ENCODE measurements at places on chromosomes 6 and 20.
A peak's percentile ranks its signal among the peaks of the same experiment; 100 is the strongest.

- no peak for DNase-seq
Observed at GRCh38 chr20:49400904-49401303, 81.6 kb downstream of the KCNB1 start.

- DNase-seq, result no peak
Observed at GRCh38 chr6:99519446-99519845, 4.2 kb upstream of the USP45 start.

DNA sequence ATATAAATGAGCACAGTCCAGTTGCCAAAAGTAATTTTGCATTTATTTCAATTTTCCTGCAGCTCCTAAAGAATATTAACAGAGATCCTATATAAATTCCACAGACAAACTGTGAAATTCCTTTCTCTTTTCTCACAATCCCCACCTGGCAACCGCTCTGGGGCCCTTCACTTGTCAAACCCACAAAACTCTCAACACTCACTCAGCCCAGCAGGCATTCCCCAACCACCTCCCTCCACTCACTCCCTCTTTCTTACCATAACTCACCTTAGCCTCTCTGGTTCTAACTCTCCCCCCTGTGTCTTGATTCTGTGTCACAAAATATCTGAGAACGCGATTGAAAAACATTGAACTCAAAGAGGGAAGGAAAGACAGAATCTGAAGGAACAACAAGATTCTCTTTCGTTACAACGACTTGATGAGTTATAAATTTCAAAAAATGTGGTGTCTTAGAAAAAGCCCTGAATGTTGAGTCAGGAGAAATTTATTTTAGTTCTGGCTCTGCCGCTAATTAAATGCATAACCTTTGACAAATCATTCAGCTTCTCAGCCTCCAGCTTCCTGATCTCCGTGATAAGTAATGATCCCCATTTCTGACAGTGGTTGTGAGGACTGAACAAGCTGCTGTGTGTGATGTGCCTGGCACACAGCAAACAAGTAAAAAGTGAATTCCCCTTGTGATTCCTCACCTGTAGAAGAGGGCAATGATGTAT, 87.9 kb downstream of the UNC5CL start:
- DNase-seq, result peak; percentile 4

DNA sequence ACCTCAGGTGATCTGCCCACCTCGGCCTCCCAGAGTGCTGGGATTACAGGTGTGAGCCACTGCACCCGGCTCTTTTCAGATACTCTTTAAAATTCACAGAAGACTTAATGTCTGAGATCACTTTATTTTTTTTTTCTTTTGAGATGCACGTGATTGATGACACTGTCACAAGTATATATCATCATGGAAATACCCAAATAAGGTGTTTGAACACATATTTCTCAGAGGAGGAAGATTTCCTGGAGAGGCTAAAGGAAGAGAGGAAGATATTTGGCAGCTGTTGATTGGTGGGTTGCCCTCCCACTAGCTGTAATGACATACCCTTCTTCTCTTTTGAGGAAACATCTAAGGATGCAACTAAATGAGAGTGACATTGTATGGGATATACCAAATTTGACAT, 225.9 kb upstream of the CITED2 start:
- DNase-seq, result no peak

GRCh38 chr6:108673602-108674001, 112.9 kb downstream of the FOXO3 start:
- no peak for DNase-seq

DNA sequence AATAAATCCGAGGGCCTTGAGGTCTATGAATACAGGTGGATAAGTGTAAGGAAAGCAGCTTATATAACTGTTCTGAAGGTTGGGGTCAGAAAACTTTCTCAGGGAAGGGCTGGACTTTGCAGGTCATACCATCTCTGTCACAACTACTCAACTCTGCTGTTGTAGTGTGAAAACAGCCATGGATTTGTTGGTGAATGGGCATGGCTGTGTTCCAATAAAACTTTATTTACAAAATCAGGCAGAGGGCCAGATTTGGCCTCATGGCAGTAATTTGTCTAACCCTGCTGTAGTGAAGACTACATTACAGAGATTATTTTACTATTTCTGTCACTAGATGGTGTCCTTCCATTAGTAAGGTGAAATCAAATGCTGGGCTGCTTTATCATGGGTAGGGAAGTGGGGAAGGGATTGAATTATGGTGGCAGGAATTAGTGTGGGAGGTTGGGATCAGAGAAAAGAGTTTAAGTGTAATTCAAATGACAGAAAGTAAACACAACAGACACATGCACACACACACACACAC, 409.6 kb upstream of the CHD6 start:
- DNase-seq, result no peak

GRCh38 chr6:16670183-16670582, 91.1 kb downstream of the ATXN1 start:
- DNase-seq, result no peak

Data from brain microvascular endothelial cell (primary cell).